ENCODE measurements at places on chromosomes 11 and 22. TPM values are rescaled to one million over a fixed set of nuclear protein-coding genes. Genes with fewer than 3 reads are reported as not detected.

DNA sequence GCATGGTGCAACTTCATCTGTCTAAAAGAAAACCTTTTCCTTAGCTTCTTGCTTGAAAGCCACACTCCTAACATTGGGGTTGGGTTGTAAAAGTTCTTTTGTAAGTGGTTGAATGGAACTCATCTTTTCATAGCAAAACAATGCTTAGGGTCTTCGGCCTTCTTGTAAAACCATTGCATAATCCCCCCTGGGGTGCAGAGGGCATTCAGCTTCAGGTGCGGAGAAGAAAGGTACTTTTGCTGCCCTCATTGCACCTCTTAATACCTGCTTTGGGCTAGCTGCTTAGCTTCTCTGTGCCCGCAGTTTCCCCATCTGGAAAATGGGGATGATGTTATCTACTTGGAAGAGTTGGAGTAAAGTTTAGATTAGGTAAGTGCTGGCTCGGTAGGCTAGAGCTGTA, 10.1 kb downstream of the TEAD1 start:
- H3K4me3 ChIP-seq, result no peak overlapping the region
- H3K27me3 ChIP-seq, result no peaks in the 10 kb centered on the region
- H3K36me3 ChIP-seq, result no peaks in the 10 kb centered on the region

- H3K4me3 ChIP-seq, result no peak overlapping the region
- H3K36me3 ChIP-seq, result no peaks in the 10 kb centered on the region
- DNase-seq, result peak; percentile 20
- H3K4me1 ChIP-seq, result no peaks in the 10 kb centered on the region
- peaks cover 57% of the 10 kb centered on the region for H3K27me3 ChIP-seq
These were observed 618.0 kb downstream of the BRD1 start for GRCh38 chr22:49209452-49210195.

DNA sequence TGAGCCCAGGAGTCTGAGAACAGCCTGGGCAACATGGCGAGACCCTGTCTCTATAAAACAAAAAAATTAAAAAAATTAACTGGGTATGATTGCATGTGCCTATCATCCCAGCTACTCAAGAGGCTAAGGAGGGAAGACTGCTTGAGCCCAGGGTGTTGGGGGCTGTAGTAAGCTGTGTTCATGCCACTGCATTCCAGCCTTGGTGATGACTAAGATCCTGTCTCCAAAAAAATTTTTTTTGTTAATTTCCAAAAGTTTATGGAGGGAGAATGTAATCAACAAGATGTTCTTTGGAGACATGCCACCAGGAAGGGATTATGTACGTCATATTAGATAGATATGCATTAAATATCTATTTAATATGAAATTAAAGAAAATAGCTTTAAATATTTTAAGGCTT, 267.5 kb downstream of the SBF2 start:
- no peak overlapping the region for H3K27ac ChIP-seq
- H3K36me3 ChIP-seq, result peaks cover 11% of the 10 kb centered on the region
- peaks cover 8% of the 10 kb centered on the region for H3K4me1 ChIP-seq
- H3K4me3 ChIP-seq, result no peak overlapping the region
- DNase-seq, result no peak

DNA sequence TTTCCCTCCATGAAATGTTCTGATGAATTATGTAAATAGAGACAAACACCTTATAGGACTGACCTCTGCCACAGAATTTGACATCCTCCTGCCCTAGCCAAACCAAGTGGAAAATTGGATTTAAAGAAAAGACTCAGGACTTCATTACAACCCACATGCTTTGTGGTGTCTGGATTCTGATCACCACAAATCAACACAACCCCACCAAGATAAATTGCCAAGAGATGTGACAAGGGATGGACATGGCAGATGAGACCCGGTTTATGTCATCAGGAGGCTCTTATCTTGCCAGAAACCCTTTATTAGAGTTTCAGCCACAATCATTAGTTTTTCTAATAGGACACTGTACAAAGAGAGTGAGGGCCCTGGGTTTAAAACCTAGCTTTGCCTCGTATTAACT, 57.9 kb upstream of the SLC6A5 start:
- H3K4me3 ChIP-seq, result no peak overlapping the region
- no peak overlapping the region for H3K27ac ChIP-seq
- H3K27me3 ChIP-seq, result no peaks in the 10 kb centered on the region
- H3K36me3 ChIP-seq, result no peaks in the 10 kb centered on the region
- no peak for DNase-seq

Gene EPS8L2
- total RNA-seq, result 617 TPM

DNA sequence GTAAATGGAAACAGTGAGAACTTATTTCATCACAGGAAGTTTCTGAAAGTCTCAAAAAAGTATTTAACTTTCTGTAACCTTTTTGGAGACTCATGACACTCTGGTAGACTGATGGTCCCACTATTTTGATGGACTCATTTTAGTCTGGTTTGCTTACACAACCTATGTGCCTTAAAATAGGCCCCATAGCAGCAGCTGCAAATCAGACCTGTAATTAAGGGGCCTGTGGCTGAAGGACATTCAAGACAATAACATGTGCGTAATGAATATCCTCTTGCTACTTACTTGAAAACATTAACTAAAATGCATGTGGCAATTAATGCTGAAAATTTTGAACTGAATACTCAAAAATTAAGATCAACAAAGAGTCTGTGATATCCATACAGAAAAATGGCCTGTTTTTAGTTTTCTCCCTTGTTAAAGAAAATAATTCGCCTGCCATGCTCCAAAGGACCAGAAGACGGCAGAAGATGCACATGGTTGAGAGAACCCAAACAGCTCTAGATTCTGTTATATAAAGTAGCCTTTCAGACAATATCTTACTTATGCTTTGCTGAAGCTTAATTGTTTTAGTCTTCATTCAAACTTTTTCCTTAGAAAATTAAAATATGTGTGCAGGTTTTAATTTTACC, 568.5 kb downstream of the KCNA4 start:
- no peaks in the 10 kb centered on the region for H3K27me3 ChIP-seq
- H3K27ac ChIP-seq, result no peak overlapping the region
- H3K4me3 ChIP-seq, result no peak overlapping the region
- no peak for DNase-seq

Gene KRTAP5-8
- total RNA-seq, result not detected

DNA sequence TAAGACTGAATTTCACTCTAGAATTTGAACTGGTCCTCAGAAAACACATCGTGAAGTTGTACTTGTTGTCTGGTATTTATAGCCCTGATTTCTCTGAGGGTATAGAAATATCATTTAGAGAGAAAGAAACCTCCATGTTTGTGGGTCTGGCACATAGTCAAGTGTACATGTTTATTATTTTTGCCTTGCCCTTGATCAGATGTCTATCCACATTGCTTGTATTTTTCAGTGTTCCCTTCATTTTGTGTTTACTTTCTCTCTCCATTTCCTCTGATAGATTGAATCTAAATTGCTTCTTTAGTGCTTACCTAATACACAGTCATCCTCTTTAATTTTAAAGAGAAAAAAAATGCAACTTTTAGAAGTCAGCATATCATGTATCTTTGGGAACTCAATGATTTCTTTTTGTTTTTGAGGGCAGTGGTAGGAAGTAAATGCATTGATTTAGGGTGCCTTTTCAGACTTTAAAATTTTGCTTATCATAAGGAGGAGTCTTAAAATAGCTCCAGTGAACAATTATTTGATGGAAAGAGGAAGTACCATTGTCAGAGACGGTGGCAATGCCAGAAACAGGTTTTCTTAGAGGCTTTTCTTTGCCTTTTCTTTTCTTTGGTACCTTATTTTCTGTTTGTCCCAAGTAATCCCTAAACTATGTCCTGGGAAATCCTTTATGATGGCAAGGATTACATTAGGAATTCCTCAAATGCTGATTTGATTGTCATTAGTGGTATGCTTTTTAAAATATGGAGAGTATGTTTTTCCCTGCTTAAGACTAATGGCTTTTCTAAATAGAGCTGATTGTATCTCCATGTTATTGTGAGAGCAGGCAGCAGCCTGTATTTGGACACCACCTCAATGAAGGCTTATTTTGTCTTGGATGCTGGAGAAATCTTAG, 29.8 kb upstream of the TECTA start:
- H3K27me3 ChIP-seq, result no peaks in the 10 kb centered on the region
- H3K36me3 ChIP-seq, result no peaks in the 10 kb centered on the region
- DNase-seq, result no peak
- H3K4me3 ChIP-seq, result no peak overlapping the region

DNA sequence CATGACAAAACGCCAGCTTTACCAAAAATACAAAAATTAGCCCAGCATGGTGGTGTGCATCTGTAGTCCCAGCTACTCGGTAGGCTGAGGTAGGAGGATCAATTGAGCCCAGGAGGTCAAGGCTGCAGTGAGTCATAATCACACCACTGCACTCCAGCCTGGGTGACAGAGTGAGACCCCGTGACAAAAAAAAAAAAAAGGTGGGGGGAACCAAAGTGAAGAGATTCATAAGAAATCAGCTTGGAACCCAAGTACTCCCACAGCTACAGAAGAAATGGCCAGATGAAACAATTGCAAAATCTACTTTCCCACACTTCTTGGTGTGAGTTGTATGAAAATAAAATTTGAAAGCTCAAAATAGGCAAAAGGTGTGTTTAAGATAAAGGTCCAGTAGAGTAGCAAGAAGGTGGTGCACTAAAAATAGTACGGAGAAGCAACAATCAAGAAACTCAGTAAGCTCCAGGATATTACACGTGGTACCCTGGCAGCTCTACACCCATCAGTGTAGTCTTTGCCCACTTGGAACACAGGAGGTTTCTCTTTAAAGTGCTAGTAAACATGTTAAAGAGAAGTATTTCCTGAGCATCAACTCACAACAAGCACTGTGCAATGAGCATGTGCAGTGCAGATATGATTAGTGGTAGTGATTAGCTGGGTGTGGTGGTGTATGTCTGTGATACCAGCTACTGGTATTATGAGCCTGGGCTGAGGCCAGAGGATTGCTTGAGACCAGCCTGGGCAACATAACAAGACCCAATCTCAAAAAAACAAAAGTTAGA, 5.3 kb downstream of the HARBI1 start:
- peak; percentile 53 for DNase-seq
- H3K27ac ChIP-seq, result peak overlapping the region; percentile 65
- H3K36me3 ChIP-seq, result no peaks in the 10 kb centered on the region
- H3K4me1 ChIP-seq, result peaks cover 31% of the 10 kb centered on the region

DNA sequence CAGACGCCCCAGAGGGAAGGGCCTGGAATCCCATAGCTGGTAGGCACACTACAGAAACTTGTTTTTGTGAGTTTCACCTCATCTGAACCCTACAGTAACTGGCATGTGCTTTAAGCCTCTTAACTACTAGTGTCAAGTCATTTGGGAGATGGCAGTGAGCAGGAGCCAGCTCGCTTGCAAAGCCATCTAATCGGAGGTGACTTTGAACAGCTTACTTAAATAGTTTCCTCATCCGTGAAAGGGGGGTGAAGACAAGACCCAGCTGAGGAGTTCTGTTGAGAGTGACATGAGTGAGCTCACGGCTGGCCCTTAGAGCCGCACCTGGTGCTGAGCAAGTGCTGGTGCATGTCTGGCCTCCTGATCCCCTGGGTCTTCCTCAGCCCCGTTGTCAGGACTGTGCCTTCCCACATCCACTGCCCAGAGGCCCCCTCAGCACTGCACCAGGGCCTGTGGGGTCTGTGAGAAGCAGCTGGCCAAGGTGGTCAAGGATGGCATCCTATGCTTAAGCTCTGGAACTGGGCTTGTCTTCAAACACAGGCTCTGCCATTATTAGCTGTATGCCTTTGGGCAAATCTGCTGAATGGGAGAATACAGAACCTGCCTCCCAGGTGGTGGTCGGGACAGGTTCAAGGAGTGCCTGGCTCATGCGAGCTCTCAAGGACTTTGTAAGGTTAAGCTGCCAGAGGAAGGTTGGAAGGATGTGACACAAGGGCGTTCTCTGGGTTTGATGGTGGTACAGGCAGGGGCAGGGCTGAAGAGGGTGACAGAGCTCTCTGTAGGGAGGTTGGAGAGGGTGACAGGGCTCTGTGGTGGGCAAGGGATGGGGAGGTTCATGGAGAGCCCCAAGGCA, 27.3 kb downstream of the INCENP start:
- no peaks in the 10 kb centered on the region for H3K27me3 ChIP-seq
- H3K4me3 ChIP-seq, result no peak overlapping the region
- DNase-seq, result no peak
- H3K27ac ChIP-seq, result no peak overlapping the region
- H3K36me3 ChIP-seq, result peaks cover 71% of the 10 kb centered on the region

DNA sequence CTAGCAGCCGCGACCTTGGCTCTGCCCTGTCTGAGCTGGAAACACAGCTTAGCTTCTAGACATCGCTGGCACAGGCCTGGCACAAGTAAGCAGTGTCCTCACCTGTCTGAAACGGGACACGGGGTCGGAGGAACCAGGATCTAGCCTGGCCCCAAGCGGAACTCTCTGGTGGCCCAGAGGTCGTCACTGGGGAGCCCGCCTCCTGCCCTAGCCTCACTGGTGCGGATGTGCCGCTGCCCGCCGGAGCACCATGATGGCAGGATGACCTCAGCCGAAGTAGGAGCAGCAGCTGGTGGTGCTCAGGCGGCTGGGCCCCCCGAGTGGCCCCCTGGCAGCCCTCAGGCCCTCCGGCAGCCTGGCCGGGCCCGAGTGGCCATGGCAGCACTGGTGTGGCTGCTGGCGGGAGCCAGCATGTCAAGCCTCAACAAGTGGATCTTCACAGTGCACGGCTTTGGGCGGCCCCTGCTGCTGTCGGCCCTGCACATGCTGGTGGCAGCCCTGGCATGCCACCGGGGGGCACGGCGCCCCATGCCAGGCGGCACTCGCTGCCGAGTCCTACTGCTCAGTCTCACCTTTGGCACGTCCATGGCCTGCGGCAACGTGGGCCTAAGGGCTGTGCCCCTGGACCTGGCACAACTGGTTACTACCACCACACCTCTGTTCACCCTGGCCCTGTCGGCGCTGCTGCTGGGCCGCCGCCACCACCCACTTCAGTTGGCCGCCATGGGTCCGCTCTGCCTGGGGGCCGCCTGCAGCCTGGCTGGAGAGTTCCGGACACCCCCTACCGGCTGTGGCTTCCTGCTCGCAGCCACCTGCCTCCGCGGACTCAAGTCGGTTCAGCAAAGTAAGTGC, 871 bp downstream of the SLC35E4 start:
- H3K36me3 ChIP-seq, result no peaks in the 10 kb centered on the region
- H3K27me3 ChIP-seq, result no peaks in the 10 kb centered on the region
- peak; percentile 54 for DNase-seq
- H3K4me1 ChIP-seq, result peaks cover 26% of the 10 kb centered on the region
- peak overlapping the region; percentile 70 for H3K4me3 ChIP-seq

GRCh38 chr11:111718859-111719258, 47.3 kb downstream of the PPP2R1B start:
- H3K27ac ChIP-seq, result peak overlapping the region; percentile 72
- no peak for DNase-seq
- peaks cover 58% of the 10 kb centered on the region for H3K36me3 ChIP-seq
- peaks cover 15% of the 10 kb centered on the region for H3K4me1 ChIP-seq
- H3K27me3 ChIP-seq, result no peaks in the 10 kb centered on the region

DNA sequence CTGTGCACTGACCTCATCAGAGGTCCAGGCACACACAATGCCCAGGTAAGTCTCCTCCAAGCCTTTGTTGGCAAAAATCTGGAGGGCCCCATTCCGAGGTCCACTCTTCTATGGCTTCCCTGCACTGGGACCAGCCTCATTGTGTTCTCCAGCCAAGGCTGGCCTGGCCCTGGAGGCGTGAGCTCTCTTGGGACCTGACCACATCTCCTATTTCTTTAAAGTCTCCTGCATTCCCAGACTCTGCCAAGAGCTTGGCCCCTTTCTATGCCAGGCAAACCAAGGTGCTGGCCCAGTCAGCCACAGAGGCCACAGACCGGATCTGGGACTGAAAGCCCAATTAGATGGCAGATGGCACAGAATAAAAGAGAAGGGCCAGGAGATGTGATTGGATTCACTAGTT, 55.1 kb downstream of the C11orf58 start:
- no peak overlapping the region for H3K27ac ChIP-seq
- H3K36me3 ChIP-seq, result peaks cover 80% of the 10 kb centered on the region
- H3K4me1 ChIP-seq, result peaks cover 7% of the 10 kb centered on the region
- H3K4me3 ChIP-seq, result no peak overlapping the region
- DNase-seq, result no peak
